Type B pancreatic cell (in vitro differentiated cells): ENCODE measurements at places on chromosomes 2 and 18.

GRCh38 chr2:37911296-37911873, 13.7 kb upstream of the RMDN2 start:
- no peak for DNase-seq

DNA sequence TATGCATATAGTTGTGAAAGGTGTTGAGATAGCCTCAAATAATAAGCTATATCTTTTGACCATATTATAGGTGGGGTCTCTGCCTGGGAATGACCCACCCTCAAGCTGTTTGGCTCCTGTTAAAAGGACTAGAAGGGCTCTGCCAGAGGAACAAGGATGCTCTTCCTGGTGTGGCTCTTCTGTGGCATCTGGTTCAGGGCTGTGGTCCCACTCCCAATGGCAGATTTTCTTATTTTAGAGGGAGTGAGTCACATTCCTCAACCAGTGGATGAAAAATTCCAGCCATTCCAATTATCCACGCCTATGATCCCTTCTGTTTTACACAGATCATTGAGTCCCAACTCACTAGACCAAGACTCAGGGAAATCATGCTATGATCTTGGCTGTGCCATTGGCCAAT, 119.9 kb downstream of the PARD3B start:
- no peak for DNase-seq

DNA sequence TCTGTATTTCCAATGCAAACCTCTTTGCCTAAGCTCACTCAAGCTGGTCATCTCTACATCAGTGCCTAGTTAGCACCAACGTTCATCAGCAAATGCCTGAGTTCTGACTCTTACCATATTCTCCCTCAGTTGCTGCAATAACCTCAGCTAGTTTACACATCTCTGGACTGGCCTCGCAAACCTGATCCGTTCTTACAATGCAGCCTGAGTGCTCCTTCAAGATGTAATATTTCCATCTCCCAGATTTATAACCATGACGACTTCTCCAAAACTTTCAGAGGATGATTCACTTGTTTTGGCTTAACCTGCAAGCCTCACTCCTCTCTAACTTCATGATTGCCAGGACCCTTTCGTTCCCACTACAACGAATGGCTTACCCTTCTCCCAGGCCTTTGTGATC, 69.7 kb downstream of the DIPK1C start:
- no peak for DNase-seq

GRCh38 chr2:161391737-161392506, 24.2 kb upstream of the TBR1 start:
- no peak for DNase-seq

GRCh38 chr2:141863964-141864363, 266.9 kb downstream of the LRP1B start:
- no peak for DNase-seq

DNA sequence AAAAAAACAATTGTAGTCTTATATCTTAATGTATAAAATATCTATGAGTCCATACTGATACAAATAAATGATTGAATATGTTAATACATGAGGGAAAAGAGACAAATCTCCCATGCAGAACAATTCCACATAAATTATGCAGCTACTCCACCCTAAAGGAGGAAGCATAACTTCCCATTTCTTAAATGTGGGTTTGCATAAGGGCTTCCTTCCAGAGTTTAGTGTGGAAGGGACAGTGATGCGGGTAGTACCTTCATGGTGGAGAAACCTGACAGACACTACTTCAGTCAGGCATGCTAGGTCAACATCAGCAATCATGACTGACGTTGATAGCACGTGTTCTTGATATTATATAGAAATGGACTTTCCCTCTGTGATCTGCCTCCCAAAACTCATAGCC, 146.9 kb upstream of the STON1 start:
- no peak for DNase-seq

GRCh38 chr2:61398413-61398812, 72.5 kb downstream of the USP34 start:
- no peak for DNase-seq

DNA sequence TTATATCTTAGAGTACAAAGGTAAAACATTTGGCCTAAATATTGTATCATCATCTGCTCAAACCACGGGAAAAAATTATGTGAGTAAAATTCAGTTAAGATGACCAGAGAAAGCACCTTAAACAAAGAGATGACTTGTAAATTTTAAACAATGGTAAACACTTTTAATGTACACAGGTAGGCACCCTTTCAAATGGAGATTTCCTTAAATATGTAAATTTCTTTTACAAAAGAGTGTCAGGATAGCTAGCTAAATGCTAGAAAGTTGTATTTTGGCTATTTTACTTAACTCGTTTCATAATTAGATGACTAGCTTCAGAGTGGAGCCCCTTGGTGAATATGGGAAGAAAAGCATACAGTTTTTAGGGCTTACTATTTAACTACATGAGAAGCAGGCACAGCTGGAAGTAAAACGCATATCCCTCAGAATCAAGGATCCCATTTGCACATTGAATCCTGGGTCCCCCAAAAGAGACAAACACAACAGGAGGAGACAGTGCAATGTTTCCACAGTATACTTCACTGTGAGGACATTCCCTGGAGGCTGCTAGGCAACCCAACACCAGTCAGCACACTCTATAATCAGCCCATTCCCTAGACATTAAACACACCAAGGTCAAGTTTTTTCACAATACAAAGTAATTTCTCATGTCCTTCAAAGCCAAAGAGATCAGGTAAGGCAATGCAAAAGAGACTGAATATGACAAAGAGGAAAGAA, 1154.4 kb downstream of the DPP10 start:
- DNase-seq, result no peak

GRCh38 chr2:186653511-186653910, 40.3 kb upstream of the FAM171B start:
- no peak for DNase-seq

DNA sequence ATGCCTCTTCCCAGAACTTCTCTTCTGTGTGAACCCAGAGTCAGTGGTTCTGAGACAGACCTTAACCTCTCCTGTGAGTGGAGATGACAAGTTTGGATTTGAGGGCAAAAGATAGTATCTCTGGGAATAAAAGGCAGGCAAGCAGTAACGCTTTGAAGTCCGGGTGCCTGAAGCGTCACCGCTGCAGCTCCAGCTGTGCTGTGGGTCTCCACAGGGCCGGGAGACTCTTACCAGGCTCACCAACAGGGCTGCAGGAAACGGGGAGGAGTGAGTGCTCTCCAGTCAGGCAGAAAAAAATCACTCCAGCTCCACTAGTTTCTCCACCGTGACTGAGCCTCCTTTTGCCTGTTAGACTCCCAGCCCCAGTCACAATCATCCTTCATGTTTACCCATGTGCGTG, 79.7 kb upstream of the MAP4K4 start:
- no peak for DNase-seq

DNA sequence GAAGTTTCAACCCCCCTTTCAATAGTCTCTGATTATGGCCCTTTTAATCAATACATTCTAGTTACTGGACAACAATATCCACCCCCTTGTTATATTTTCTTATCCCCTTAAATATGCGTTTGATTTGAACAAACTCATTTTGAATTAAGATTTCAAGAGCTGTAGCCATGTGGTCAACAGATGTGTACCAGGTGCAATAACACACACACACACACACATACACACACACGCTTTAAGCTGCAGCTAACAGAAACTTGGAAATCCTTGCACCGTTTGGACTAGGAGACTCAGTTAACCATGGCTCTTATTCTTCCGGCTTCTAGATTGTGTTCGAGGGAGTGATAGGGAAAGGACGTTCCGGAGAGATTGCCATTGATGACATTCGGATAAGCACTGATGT, 82.8 kb downstream of the NRP2 start:
- no peak for DNase-seq

DNA sequence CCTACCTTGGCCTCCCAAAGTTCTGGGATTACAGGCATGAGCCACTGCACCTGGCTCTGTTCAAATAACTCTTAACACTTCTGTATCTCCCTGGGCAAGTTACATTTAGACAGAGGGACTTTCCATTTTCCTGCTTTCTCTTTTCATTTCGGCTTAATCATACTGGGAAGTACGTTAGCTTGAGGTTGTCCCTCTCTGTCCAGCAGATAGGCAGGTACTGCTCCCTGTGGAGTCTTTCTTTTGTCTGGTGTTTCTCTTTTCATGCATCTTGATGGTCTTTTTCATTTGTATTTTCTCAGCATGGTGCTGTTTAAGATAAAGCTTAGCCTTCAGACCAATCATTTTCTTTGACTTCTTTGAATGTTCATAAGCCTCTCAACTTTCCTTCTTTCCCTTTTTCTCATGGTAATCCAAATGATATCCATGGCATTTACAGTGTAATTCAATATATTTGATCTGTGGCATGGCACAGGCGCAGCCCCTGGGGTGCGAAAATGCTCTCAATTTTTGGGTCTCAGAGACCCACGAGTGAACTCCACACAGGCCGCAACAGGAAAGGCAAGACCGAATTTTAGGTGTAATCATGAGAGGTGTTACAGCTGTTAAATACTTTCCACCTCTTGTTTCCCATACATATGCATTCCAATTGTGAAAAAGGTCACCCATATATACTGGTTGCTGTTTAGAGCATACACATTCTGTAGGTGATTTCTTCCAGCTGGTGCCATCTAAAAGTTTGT, 99.9 kb upstream of the MYO3B start:
- DNase-seq, result no peak
